ENCODE measurements at places on chromosomes 7 and 10.

GRCh38 chr10:64271983-64272382 lies 750.8 kb downstream of the REEP3 start:
- no peak for DNase-seq

DNA sequence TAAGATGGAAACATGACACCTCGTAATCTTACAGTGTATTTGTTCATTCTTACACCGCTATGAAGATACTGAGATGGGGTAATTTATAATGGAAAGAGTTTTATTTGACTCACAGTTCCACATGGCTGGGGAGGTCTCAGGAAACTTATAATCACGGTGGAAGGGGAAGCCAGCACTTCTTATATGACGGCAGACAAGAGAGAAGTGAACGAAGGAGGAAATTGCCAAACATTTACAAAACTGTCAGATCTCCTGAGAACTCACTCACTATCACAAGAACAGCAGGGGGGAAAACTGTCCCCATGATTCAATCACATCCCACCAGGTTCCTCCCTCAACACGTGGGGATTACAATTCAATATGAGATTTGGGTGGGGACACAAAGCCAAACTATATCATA lies 282.3 kb downstream of the HGF start:
- DNase-seq = no peak

GRCh38 chr10:89224739-89225443 lies 17.8 kb upstream of the CH25H start:
- no peak for DNase-seq

DNA sequence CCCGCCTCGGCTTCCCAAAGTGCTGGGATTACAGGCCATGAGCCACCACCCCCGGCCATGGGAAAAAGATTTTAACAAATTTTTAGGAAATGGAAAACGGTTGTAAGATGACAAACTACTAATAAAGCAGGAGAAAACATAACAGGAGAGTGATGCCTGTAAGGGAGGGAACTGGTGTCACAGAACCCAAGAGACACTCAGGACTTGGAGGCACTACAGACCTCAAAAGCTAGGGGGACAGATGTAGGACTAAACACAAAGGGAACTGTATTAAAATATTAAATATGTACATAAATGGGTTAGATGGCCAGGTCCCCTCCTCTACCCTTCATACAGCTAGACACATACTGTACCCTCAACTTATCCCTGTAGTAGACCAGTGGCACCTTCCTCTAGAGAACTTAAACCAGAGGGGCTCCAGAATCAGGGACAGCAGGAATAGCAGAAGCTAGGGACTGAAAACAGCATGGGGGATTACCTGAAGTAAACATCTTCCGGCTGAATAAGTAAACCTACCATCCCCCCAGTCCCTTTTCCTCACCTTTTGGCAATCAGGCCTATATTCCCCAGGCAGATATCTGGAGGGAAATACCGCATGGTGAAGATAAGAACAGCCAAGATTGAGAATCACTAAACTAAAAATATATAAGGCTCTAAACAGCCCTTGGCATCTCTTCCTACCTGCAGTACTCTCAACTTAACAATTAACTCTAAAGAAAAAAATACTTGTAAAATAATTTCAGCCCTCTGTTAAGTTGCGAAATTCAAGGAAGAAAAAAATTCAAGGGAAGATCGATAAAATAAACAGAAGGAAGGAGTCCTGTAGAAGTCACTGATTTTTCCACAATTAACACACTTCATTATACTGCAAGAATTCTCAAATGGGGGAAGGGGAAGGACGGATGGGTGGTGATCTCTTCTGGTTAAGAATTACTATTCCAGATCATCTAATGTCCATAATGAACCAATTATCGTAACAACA lies 15.5 kb downstream of the TM9SF3 start:
- no peak for DNase-seq

GRCh38 chr7:112596981-112597380 lies 116.2 kb downstream of the LSMEM1 start:
- DNase-seq = no peak

GRCh38 chr10:99280472-99280871 lies 44.8 kb upstream of the HPSE2 start:
- DNase-seq = no peak

DNA sequence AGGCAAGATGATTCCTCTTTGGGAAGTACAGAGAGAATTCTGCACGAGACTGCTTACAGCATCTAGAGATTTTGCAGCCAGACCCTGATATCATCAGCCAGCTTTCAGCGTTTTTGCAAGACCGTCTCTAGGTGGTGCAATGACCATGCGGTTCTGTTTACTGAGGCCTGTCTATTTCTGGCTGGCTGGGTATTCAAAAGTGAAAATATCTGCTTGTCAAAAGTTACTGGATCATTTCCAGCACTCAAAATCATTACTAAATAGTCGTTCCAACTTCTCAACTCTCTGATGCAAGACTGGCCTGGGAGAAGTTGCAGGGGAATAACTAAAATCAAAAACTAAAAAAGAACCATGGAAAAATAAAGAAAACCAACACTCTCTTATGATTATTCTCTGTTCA lies 240.1 kb downstream of the ELMO1 start:
- DNase-seq = no peak

DNA sequence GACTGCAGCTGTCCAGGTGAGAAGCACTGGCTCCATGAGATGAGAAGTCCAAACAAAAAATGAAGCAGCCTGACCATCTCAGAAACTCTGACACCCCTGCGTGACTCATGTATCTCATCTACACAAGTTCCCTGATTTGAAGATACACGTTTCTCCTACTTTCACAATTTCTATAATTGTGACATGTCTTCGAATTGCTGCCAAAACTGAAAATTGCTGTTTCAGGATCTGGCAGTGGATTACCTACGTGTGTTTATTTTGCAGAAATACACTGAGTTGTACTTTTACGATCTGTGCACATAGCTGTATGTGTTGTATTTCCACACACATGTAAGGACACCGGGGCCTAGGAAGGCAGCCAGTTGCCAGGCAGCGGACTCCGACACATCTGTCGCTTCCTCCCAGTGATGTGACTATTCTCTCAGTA lies 53.2 kb downstream of the LARP4B start:
- DNase-seq = no peak

DNA sequence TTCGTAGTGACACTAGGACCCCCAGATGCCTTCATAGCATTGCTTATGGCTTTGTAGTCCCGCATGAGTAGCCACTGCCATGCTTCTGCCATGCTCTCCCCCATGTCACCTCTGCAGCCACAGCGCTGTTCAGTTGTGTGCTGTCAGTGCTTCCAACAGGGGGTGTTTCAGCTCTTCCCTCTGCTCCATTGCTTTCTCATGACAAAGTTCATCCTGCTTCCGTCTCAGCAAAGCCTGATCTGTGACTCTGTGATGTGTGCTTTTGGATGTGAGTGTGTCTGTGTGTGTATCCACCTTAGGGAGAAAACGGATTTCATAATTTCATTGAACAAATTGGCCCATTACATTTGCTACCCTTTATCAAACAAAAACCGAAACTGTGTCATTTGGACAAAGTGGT lies 134.9 kb upstream of the SAMD8 start:
- no peak for DNase-seq

- DNase-seq = no peak
Measured at GRCh38 chr10:80504158-80504811, 33.4 kb upstream of the SH2D4B start.

GRCh38 chr7:144709066-144709465 lies 126.8 kb downstream of the TPK1 start:
- no peak for DNase-seq

GRCh38 chr7:21641546-21641945 lies 98.7 kb downstream of the DNAH11 start:
- no peak for DNase-seq

DNA sequence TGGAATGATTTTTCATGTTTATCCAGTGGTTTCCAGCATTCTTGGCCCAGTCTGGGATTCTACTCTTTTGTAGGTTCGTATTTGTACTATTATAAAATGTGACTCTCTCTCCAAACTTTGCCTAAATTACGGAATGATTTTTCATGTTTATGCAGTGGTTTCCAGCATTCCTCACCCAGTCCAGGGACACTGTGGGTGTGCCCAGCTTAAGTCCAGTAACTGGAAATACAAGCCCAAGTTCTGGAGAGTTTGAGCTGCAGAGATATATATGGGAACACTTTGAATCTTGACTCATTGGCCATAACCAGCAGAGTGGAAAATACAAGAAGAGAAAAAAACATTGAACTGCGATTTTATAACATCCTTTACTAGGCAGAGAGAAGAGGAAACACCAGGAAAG lies 5.9 kb upstream of the MAGI2 start:
- no peak for DNase-seq

GRCh38 chr7:120272261-120272660 lies 714 bp upstream of the KCND2 start:
- no peak for DNase-seq

DNA sequence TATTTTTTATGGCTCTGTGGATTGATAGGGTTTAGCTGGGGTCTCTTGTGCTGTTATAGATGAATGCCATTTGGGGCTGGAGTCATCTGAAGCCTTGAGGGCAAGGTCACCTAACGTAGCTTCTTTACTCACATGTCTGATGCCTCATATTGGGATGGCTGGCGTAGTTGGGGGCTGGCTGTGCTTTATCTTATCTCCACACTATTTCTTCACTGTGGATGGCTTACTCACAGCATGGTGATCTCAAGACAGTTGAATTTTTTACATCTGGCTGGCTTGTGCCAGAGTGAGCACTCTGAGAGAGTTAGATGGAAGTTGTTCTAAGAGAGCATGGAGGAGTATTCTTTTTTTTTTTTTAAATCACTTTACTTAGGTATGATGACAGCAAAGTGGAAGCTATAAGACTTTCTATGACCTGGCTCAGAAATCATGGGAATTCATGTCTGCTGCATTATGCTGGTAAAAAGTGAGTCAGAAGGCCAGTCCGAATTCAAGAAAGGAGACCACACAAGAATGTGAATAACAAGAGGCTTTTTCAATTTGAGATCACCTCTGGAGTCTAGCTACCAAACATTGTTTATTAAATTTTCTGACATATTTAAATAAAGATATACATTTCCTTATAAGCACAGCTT lies 252.4 kb upstream of the TPK1 start:
- DNase-seq = no peak

DNA sequence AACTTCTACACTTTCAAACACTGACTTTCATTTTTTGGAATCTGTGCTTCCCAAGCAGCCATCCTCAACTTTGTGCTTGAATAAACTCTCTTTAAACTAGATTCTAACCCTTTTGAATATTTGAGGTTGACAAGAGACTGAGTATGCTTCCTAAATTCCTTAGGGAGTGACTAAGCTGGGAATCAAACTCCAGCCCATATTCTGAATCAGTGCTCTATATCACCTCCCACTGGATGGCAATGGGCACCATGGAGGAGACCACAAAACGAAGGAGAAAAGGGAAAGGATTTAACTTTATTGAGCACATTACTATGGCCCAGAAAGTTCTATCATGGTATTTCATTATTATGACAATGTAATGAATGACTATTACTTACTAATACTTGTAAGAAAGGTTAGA lies 17.2 kb upstream of the SLC26A4 start:
- DNase-seq = no peak

DNA sequence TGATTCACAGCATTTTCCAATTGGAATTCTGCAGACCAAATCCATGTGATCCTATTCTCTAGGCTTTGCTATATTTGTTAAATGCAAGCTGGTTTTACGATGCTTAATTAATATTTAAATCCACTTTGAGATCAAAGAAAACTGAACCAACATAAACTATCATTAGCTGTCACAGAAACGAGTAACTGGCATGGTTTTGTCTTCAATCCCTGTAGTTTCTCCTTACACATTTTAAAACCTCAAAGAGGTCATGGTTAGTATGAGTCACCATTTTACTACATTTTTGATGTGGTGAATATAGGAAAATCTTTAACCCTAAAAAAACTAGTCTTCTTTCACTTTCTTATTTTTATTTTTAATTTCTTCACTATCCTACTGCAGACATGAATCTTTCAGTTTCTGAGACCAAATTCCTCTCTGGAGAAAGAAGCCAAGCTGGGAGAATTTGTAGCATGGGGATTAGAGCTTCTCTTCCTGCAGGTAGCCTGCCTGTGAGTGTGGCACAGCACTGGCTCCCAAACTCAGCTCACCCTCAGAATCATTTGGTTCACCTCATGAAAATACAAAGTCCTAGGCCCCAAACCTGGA lies 8.7 kb upstream of the LIPM start:
- no peak for DNase-seq

- DNase-seq = no peak
Measured at GRCh38 chr7:132004529-132004928, 448.1 kb upstream of the PODXL start.

DNA sequence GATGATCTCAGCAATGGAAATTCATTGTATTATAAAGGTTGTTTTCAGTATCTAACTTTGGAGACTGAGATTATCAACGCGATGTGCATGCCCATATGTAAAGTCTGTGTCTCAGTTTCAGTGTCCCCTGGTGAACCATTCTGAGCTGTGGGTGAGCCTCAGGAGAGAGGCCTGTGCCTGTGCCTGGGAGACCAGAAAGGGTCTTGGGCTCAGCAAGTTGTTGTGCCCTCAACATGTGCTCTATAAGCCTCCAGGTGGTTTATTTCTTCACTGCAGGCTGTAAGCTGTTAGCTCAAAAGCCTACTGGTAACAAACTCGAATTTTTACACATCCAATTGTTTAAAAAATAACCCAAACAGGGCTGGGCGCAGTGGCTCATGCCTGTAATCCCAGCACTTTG lies 151.9 kb downstream of the PKD1L1 start:
- DNase-seq = no peak

DNA sequence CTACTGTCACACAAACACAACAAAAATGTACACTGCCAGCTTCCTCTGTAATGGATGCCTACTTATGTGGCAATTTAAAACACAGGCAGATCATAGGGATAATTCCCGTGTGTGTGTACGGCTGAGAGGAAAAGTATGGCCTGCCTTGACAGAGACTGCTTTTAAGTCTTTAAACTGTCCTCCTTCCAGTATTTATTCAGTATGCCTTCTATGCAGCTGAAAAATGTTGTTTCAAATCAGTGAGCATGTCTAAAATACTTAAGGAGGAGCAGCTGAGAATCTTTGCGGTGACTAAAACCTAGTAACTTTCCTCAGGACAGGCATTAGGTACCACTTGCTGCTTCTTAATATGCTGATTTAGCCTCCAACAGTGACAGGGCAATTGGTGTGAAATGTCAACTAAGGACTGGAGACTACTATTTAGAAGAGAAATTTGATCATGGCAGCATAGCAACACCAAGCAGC lies 126.3 kb downstream of the CACNA2D1 start:
- DNase-seq = no peak

DNA sequence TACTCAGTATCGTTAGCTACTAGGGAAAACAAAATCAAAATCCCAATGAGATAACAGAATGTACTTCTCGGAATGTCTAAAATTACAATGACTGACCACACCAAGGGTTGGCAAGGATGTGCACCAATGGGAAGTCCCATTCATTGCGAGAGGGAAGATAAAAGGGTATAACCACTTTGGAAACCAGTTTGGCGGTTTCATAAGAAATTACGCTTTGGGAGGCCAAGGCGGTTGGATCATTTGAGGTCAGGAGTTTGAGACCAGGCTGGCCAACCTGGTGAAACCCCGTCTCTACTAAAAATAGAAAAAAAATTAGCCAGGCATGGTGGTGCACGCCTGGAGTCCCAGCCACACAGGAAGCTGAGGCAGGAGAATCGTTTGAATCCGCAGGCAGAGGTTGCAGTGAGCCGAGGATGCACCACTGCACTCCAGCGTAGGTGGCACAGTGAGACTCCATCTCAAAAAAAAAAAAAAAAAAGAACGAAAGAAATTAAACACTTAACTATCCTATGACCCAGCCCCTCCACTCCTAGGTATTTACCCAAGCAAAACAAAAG lies 7.6 kb downstream of the HACD1 start:
- DNase-seq = no peak

Data from stimulated activated CD8-positive, alpha-beta memory T cell treated with anti-CD3 and anti-CD28 coated beads, Interleukin-2, amount 100 ng/mL, for 1 hour (primary cell).